Right ventricle myocardium inferior (tissue), 1 donor: ENCODE measurements at places on chromosomes 7 and 10.
A peak's percentile ranks its signal among the peaks of the same experiment; 100 is the strongest.

DNA sequence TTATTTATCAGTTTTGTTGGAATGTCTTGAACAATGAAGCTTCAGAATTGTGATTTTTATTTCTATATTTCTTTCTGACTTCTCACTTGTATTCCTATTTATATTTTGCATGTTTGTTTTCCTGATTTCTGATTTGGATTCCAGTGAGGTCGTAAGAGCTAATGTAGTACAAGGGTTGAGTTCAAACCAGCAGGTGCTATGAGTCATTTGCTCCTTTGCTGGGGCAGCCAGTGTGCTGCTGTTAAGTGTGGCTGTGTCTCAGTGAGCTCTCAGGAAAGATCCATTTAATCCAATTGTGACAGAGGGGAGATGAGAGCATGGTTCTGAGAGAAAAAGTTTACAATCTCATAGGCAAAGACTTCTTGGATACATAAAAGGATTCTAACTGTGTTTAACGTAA is 48.6 kb downstream of the MCU start:
- DNase-seq: no peak

GRCh38 chr7:25037325-25037724 is 57.3 kb upstream of the OSBPL3 start:
- no peak for DNase-seq

GRCh38 chr10:57962839-57963238 is 304.9 kb downstream of the IPMK start:
- no peak for DNase-seq

GRCh38 chr7:93894426-93894825 is 3.9 kb upstream of the TFPI2 start:
- no peak for DNase-seq

- peak; percentile 73 for DNase-seq
Observed at GRCh38 chr10:113604572-113604971, 51.7 kb downstream of the HABP2 start.
